HepG2 (cell line): ENCODE measurements at places on chromosomes 7 and 10. TPM values are rescaled to one million over a fixed set of nuclear protein-coding genes. Genes with fewer than 3 reads are reported as not detected.

The COL1A2 gene
- total RNA-seq = not detected in 2 replicates

DNA sequence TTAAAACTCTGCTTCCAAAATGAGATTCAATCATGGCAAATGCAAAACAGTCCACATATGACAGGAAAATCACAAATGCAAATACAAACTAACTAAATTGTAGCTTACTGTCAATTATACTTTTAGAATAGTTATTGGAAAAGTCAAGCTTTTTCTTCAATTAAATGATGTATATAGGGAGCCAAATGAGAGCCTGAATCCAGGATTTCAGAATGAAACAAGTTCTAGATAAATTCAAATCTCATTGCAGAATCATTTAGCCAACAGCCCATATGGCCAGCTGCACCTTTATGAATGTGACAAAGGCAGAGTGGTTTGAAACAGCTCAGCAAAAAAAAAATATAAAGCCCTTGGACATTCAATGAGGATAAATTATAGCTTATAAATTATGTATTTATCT, 82.2 kb upstream of the SCIN start:
- H3K36me3 ChIP-seq = no peaks in the 10 kb centered on the region
- no peaks in the 10 kb centered on the region for H3K4me1 ChIP-seq
- no peak for DNase-seq
- no peak overlapping the region for H3K27ac ChIP-seq

The NCAPG2 gene
- 30.7 and 46.3 TPM in 2 replicates for total RNA-seq

GRCh38 chr10:119079599-119080520, 757 bp downstream of the EIF3A start:
- DNase-seq = peak; percentile 46
- H3K36me3 ChIP-seq = no peaks in the 10 kb centered on the region
- peak overlapping the region; percentile 90 for H3K4me3 ChIP-seq
- peak overlapping the region; percentile 94 for H3K27ac ChIP-seq

The CPED1 gene
- total RNA-seq = 27.0 and 41.6 TPM in 2 replicates

GRCh38 chr10:59524348-59524747, 162.0 kb upstream of the FAM13C start:
- no peaks in the 10 kb centered on the region for H3K36me3 ChIP-seq
- no peaks in the 10 kb centered on the region for H3K4me1 ChIP-seq
- H3K27ac ChIP-seq = no peak overlapping the region
- H3K4me3 ChIP-seq = no peak overlapping the region
- no peak for DNase-seq
- H3K27me3 ChIP-seq = no peaks in the 10 kb centered on the region

The PPP1R3C gene
- total RNA-seq = 14.8 and 18.7 TPM in 2 replicates

The LIPN gene
- not detected in 2 replicates for total RNA-seq

GRCh38 chr7:149284343-149284742, 22.3 kb downstream of the ZNF783 start:
- DNase-seq = no peak
- H3K27me3 ChIP-seq = no peaks in the 10 kb centered on the region; the same call in 1 of the 2 replicates
- peaks cover 1% of the 10 kb centered on the region for H3K36me3 ChIP-seq

DNA sequence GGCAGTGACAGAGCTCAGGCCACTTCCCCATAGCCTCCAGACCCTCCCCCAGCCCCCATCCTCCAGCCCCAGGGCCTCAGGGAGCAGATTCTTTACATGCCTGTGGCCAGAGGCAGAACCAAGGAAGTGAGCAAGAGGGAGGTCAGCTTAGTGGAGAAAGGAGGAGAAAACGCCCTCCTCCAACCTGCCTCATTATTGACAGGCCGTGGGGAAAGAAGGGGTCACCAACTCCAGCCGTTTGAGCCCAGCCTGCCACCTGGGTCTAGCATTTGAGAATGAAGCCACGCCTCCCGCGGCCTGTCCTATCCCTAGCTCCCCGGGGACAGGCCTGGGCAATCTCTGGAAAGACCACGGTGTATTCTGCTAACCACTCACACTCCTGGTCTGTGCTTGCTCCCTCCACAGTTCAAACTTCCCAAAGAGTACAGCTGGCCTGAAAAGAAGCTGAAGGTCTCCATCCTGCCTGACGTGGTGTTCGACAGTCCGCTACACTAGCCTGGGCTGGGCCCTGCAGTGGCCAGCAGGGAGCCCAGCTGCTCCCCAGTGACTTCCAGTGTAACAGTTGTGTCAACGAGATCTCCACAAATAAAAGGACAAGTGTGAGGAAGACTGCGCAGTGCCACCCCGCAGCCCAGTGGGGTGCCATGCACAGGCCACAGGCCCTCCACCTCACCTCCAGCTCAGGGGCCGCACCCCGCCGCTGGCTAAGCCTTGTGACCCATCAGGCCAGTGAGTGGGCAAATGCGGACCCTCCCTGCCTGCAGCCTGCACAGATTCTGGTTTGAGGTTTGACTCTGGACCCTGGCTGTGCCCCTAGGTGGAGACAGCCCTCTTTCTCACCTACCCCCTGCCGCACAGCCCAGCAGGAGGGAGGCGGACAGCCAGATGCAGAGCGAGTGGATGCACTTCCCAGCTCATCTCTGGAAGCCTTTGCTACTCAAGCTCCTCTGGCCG, 14.3 kb upstream of the TRIM8 start:
- H3K36me3 ChIP-seq = no peaks in the 10 kb centered on the region; the same call in 2 of the 3 replicates
- H3K4me1 ChIP-seq = peaks cover 86% of the 10 kb centered on the region
- H3K4me3 ChIP-seq = no peak overlapping the region

GRCh38 chr7:17075601-17076255, 193.9 kb upstream of the AGR3 start:
- H3K36me3 ChIP-seq = no peaks in the 10 kb centered on the region
- no peak overlapping the region for H3K4me3 ChIP-seq
- no peak for DNase-seq
- no peaks in the 10 kb centered on the region for H3K27me3 ChIP-seq
- peaks cover 6% of the 10 kb centered on the region; the same call in 1 of the 2 replicates for H3K4me1 ChIP-seq
- no peak overlapping the region for H3K27ac ChIP-seq

GRCh38 chr7:27647046-27647445, 15.6 kb downstream of the HIBADH start:
- H3K27me3 ChIP-seq = no peaks in the 10 kb centered on the region
- no peak overlapping the region for H3K4me3 ChIP-seq
- no peak overlapping the region for H3K27ac ChIP-seq

GRCh38 chr7:116776610-116777289, 85.6 kb upstream of the CAPZA2 start:
- peaks cover 35% of the 10 kb centered on the region for H3K36me3 ChIP-seq
- H3K27ac ChIP-seq = no peak overlapping the region
- no peaks in the 10 kb centered on the region for H3K27me3 ChIP-seq
- DNase-seq = no peak

DNA sequence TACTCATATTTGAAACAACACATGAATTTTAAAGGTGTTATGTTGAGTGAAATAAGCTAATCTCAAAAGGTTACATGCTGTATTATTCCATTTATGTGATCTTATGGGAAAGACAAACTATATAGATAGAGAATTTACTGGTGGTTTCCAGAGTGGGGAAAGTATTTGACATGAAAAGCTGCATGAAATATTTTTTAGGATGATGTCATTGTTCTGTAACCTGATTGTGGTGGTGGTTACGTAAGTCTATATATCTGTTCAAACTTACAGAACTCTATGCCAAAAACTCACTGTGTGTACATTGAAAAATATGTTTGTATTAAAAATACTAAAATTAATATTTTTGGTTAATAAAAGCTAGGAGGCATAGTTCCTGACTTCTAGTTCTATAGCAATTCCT, 453.0 kb downstream of the SORCS3 start:
- no peaks in the 10 kb centered on the region for H3K36me3 ChIP-seq
- no peaks in the 10 kb centered on the region for H3K27me3 ChIP-seq
- no peak overlapping the region for H3K4me3 ChIP-seq
- H3K4me1 ChIP-seq = no peaks in the 10 kb centered on the region
- DNase-seq = no peak

DNA sequence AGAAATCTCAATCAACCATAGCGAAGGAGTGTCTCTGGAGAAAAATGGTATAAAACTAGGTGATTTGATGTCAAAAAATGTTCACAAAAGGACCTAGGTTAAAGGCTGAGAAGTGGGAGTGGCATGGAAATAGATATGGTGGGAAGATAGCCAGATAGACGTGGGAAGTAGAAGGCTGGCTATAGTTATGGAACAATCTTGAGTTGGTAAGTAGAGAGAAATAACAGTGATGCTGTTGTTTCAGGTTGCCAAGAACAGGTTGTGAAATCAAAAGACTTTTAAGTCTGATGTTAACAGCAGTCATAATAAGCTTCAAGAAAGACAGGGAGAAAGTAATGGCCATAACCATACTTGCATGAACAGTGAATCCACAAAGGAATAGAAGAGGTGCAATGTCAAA, 106.1 kb upstream of the RSU1 start:
- H3K27me3 ChIP-seq = no peaks in the 10 kb centered on the region
- no peaks in the 10 kb centered on the region for H3K4me1 ChIP-seq
- no peak for DNase-seq
- H3K36me3 ChIP-seq = no peaks in the 10 kb centered on the region

The SPDYE11 gene
- total RNA-seq = not detected in 2 replicates

The CUBN gene
- total RNA-seq = 0.08 and 0.27 TPM in 2 replicates

DNA sequence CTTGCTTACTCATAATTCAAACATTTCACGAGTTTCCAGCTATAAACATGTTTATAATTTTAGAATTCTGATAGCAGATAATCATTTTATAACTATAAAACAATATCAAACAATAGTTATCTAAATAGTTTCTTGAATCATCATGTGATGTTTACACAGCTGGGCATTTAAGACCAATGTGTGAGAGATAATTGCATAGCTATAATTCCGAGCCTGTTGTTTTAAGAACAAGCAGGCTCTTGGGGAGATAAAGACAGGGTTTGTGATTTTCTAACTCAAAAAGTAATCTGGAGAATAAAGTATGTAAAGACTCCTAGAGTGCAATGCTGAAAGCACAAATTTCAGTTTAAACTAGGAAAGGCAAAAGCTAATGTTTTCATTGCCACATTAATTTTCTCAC, 331.2 kb downstream of the LRRTM3 start:
- no peaks in the 10 kb centered on the region for H3K36me3 ChIP-seq
- no peaks in the 10 kb centered on the region for H3K27me3 ChIP-seq
- DNase-seq = no peak
- H3K4me3 ChIP-seq = no peak overlapping the region

DNA sequence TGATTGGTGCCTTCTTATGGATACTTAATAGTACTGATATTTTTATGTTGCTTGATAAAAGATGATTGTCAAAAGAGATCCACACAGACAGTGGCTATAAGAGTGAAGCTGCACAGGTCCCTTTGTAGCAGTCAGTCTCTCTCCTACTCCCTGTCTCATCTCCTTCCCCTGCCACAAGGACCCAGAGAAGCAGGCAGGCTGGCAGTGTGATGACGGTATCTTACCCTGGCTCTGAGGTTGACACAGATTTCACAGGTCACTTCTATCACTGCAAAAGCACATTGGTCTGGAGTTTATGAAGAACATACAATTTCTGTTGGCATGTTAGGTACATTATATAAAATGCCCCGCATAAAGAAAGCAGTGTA, 64.4 kb upstream of the AHR start:
- no peak overlapping the region for H3K27ac ChIP-seq
- peaks cover 9% of the 10 kb centered on the region for H3K4me1 ChIP-seq
- no peak for DNase-seq

DNA sequence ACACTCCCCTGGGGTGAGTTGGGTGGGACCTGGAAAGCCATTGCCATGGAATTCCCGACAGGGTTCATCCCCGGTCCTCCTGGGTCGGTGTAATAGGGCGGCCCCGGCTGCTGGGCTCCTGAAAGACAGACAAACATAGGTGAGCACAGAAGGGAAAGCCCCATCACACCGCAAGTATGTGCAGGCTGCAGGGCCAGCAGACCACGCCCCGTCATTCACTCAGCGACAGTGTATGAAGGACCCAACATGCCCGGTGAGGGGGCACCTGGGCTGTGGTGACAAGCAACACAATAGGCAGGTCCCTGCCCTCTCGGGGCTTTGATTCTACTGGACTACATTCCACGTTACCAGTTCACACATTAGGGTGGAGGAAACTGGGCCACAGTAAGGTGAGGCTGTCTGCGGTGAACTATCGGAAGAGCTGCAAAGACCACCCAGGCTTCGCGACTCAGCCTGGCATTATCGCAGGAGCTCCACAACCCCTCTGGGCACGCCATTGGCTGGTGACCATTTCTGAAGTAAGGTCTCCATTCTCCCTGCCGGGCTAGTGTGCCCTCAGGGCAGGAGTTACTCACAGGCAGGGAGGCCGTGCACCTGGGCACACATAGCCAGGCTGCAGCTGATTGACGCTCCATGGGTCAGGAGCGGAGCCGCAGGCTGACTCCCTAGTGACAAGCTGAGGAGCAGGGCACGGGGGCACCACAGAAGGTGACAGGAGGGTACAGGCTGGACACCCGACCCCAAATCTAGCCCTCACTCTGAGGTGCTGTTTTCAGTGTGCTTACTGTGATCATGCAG, 99.2 kb downstream of the VOPP1 start:
- H3K4me1 ChIP-seq = no peaks in the 10 kb centered on the region
- no peak for DNase-seq
- H3K4me3 ChIP-seq = no peak overlapping the region
- H3K27ac ChIP-seq = no peak overlapping the region
- H3K36me3 ChIP-seq = peaks cover 18% of the 10 kb centered on the region; the same call in 1 of the 3 replicates

GRCh38 chr10:79293841-79294581, 53.3 kb upstream of the PPIF start:
- H3K36me3 ChIP-seq = peaks cover 97% of the 10 kb centered on the region
- no peak overlapping the region for H3K4me3 ChIP-seq

- no peak for DNase-seq
- no peaks in the 10 kb centered on the region for H3K27me3 ChIP-seq
- H3K4me3 ChIP-seq = no peak overlapping the region
- H3K27ac ChIP-seq = no peak overlapping the region
Observed at GRCh38 chr7:126079151-126079550, 1149.5 kb upstream of the POT1 start.

The NPSR1 gene
- not detected in 2 replicates for total RNA-seq

DNA sequence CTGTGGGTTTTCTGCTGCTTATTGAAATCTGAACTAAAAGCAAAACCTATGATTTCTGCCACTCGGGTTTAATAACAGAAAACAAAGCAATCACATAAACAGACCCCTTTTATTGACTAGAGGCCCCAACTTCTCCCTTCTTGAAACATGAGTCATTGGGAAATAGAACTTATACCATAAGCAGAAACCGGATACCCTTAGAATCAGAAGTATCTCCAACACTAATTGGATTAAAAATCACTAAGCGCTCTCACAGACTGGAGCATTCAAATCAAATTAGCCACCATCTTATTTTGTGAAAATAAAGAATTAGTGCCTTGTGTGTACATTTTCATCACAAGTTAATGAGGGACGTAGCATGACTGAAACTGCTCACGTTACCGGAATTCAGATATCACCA, 206.9 kb downstream of the WDR11 start:
- no peaks in the 10 kb centered on the region for H3K36me3 ChIP-seq
- no peaks in the 10 kb centered on the region for H3K27me3 ChIP-seq
- peaks cover 6% of the 10 kb centered on the region for H3K4me1 ChIP-seq
- no peak for DNase-seq
- no peak overlapping the region for H3K4me3 ChIP-seq

The FAM131B gene
- 0.07 TPM in 1 of 2 replicates, not detected in the other for total RNA-seq

The SLC25A40 gene
- total RNA-seq = 13.6 and 18.0 TPM in 2 replicates

DNA sequence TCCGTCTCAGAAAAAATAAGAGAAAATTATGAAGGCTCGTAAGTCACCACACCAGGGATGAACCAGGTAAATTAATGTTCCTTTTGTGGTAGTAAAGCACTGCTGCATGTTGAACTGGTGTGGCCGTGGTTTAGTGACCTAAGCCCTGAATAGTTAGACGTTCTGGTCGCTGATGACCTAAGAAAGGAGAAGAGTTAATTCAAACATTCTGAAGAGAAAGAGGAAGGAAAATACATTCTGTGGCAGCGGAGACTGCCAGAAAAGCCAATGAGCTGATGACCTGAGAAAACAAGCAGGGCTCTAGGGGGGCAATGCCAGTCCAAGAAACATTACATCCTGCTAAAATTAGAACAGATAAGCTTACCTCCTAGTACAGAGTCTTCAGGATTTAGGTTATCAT, 17.5 kb downstream of the DNAJC9 start:
- H3K4me3 ChIP-seq = no peak overlapping the region
- no peak overlapping the region for H3K27ac ChIP-seq
- no peak for DNase-seq
- no peaks in the 10 kb centered on the region for H3K4me1 ChIP-seq
- no peaks in the 10 kb centered on the region for H3K27me3 ChIP-seq
